ENCODE measurements at places on chromosomes 6 and 20.

DNA sequence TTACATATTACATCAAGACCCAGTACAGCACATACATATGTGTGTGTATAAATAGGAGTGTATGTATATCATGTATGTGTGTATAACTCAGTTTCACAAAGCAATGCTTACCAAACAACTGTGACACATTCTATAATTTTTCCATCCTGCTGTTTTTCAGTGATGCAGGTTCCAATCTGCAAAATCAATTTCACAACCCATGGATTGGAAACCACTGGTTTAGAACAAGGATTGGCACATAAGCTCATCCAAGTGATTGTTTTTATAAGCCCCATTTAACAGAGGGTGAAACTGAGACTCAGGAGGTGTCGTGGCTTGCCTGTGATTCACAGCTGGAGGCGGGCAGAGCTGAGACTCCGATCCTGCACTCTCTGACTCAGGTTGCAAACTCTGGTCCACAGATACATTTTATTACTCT, 158.2 kb downstream of the ZMYND8 start:
- DNase-seq, result peak; percentile 63

GRCh38 chr6:31737991-31738979, 1.5 kb upstream of the MSH5 start:
- DNase-seq, result peak; percentile 82

GRCh38 chr6:17927705-17928104, 59.7 kb downstream of the KIF13A start:
- DNase-seq, result no peak

DNA sequence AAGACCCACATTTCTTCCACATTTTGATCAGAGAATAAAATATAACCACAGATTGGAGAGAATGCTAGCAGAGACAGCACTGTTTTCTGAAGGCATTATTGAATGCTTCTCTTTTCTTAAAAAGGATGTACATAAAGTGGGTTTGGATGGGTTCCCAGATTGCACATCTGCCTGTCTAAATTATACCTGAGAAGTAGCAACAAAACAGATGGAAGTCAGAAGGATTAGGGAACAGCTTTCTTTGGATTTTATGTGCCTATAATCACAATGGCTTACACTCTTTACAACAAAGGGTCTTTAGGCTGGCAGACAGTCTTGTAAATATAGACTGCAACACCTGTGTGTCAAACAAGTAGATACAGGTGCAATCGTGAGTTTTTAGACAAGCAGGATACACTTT, 622.2 kb upstream of the MANEA start:
- DNase-seq, result no peak

- no peak for DNase-seq
Measured at GRCh38 chr6:118921084-118921483, 13.9 kb downstream of the MCM9 start.

GRCh38 chr6:14036911-14037310, 80.7 kb upstream of the CD83 start:
- no peak for DNase-seq
